Body of pancreas (tissue), 4 donors: ENCODE measurements at places on chromosomes 4 and X.

DNA sequence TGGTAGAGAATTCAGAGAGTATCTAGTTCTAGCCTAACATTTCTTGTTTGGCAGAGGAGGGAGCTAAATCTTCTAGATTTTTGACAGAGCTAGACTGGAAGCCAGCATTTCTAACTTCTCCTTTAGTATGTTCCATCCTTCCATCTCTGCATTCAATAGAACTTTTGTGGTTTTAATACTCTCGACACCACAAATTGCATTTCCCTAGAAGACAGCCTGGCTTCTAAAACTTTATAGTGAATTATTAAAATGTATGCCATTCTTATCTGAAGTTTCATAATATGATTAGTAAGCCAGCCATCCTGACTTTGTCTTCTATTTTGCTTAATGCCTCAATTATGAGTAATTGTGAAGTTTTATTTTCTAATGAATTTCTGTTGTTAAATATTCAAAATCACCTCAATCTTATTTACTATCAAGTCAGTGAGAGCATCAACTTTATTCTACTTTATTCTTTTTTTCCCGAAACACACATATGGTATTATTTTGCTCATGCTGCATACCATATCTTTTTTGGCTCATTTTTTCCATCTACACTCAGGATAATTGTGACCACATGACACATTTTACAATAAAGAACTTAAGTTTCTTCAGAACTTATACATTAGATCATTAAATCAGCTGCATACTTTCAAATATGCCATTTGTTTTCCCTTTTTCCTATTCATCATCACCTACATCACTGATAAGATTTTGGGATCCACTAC lies 30.2 kb downstream of the EDNRA start:
- no peak for DNase-seq

DNA sequence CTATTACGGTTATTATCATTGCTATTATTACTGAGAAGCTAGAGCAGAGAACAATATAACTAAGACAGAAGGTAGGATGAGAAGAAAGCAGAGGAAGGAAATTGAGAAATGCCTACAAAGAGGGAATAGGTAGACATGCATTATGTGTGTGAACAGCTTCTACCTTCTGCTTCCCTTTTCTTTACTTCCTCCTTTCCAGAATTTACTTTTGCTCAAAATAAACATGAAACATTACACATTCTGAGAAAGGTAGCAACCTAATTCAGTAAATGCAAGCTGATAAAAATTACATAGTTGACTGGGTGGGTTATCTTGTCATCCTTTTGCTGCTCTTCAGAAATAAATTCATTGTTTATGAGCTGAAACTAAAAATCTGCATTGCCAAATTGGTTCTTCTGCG lies 54.6 kb downstream of the AMOT start:
- no peak for DNase-seq

GRCh38 chrX:44244008-44244407 lies 99.5 kb downstream of the EFHC2 start:
- no peak for DNase-seq

GRCh38 chr4:40840255-40840984 lies 90.7 kb downstream of the NSUN7 start:
- no peak for DNase-seq

DNA sequence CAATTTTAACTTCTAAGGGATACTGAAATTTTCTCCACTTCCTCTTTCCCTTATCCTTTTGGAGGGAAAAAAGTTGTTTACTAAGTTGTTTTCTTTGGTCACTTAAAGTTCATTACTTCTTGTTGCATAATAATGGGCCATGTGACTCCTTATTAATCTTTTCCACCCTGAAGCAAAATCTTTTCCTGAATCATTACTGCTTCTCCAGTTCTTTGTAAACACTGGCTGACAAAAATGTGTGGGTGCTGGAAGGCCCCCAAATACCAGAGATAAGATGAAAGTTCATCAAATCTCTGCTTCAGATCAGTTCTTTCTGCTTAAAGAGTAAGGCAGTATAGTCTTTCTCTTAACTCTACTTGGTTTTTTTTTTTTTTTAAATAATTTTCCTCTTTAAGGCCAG lies 108.9 kb upstream of the NHS start:
- no peak for DNase-seq

GRCh38 chr4:136803433-136803832 lies 728.9 kb downstream of the PCDH18 start:
- no peak for DNase-seq

GRCh38 chrX:96081891-96082290 lies 602.8 kb upstream of the DIAPH2 start:
- no peak for DNase-seq

DNA sequence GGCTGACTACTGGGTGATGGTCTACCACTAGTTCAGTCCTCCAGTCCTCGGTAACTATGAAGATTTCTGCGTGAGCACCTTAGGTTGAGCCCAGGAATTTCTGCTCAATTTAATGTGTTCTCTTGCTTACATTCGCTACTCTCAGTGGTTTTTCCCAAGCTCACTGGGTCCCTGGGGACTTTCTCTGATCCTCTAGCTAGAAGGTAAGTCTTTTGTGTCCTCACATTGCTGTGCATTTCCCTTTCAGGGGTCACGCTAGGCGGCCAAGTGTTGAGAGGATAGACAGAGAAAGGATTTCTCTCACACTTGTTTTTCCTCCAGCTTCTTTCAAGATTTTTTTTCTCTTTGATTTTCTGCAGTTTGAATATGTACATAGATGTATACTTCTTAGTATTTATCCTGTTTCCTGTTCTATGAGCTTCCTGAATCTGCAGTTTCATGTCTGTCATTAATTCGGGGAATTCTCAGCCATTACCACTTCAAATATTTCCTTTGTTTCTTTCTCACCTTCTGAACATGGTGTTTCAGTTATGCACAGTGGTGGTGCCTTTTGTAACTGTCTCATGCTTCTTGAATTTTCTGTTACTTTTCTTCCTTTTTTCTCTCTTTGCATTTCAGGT lies 17.5 kb downstream of the MAGEA9 start:
- no peak for DNase-seq

- DNase-seq = no peak
These were observed 858.4 kb downstream of the ADGRL3 start for GRCh38 chr4:62058571-62058970.

DNA sequence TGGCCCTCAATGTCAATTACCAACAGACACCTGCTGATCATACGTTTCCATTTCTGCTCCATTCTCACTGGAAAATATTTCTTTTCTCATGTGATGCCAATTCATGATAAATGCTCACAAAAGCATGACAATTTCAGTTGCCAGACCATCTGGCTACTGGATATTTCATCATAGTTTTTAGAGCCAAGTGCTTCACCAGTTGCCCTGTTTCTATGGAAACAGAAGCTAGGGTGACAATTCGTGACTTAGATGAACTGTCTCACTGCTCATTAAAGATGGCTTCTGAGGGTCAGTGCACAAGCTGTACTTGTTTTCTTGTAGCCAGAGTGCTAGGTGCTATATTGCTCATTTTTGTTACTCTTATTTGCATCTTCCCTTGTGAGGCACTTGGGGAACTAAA lies 184.9 kb downstream of the COMMD8 start:
- no peak for DNase-seq

GRCh38 chr4:86594559-86595425 lies 677 bp downstream of the PTPN13 start:
- DNase-seq = peak; percentile 43

DNA sequence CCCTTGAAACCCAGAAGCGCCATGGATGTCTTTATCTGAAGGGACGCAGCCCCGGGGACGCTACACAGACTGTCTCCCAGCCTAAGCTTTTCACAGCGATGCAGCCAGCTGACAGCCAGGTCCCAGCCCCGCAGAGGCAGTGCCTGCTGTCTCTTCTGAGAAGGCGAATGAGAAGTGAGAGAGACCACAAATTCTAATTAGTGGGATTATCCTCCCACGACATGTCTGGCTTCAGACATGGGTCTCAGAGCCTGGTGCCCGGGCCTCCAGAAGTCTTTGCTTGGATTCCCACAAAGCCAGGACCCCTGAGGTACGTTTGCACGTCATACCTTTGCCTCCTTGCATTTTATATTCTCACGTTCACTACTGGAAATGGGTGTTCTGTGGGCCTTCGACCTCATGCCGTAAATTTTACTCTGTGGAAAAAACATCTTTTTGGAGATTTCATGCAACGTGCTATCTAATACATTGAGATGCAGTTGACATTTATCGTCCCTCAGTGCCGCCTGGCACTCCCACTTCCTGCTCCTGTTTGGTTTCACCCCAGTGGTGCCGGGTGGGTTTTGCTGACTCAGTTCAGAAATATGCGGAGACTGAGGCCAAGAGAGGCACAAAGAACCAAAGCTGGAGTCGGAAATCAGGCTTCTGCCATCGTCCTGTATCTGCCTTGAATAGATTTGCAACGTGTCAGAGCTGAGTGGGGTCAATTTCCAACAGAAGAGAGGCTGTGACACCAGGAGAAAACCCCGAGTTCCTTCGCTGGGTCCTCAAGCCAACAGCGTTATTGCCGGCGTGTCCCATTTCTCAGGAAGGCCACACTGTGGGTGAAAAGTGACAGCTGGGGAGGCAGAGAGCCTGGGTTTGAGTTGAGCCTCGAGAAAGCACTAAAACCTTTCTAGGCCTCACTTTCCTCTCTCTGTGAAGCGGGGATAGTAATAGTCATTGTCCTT lies 114.4 kb downstream of the STK32B start:
- no peak for DNase-seq

DNA sequence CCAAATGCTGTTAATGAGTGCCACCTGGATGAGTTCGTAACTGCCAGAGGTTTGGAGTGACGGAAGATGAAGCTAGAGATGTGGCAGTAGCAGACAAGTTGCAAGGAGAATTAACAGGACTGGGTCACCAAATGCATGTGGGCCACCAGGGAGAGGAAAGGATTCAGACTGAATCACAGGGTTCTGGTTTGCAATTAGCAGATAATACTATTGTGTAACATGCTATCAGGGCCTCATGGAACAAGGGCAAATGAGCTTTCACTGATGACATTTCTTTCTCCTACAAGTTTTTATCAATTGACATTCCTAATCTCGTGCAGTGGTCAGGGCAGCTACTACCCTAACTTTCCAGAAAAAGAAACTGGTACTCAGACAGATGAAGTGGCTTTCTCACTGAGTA lies 21.4 kb downstream of the GAB3 start:
- no peak for DNase-seq
